ENCODE measurements at places on chromosomes 1 and 21.

- DNase-seq, result no peak
Observed at GRCh38 chr1:167648978-167649744, 19.1 kb downstream of the RCSD1 start.

DNA sequence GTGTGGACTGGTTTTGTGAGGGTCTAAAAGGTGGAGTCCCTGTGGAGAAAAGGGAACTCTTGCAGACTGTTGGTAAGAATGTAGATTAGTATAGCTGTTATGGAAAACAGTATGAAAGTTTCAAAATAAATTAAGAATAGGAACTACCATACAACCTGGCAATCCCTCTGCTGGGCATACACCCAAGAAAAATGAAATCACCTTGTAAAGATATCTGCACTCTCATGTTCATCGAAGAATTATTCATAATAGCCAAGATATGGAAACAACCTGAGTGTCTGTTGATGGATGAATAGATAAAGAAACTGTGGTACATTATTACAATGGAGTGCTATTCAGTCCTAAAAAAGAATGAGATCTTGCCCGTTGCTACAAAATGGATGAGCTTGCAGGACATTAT is 109.6 kb downstream of the TBX19 start:
- DNase-seq, result no peak

DNA sequence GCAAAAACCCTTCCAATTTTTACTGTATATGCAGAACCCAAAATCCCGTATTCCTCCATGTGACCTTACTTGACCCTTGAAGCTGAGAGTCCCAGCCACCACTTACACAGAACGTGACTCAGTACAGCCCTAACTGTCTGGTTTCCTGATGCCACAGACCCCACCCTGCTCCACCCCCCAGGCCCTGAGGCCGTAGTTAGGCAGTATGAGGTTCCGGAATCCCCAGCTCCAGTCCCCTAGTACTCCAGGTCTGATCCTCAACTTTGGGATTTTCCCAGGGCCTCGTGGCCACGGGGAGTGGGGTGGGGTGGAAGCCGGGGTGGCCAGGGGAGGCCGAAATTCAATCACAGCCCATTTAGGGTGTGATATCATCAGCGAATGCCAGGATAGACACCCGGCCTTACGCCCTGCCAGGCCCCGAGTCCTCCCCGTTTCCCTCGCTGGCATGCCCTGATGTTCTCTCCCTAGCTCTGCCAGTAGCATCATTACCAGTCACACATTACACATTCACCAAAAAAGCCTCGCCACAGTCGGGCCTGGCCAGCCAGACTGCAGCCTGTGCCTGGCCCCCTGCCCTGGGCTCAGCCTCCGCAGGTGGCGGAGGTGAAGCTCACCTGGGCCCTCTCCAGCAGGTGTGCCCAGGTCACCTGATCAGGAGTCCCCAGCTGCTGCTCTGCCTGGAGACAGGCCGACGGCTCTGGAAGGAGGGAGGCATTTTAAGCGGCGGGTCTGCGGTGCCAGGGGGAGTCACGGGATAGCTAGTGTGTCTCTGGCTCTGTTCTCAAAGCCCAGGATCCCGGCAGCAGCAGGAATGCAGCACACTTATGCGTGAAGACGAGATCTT is 70.8 kb downstream of the SCCPDH start:
- DNase-seq, result no peak

- DNase-seq, result no peak
Observed at GRCh38 chr1:95679262-95679661, 445.3 kb downstream of the RWDD3 start.

DNA sequence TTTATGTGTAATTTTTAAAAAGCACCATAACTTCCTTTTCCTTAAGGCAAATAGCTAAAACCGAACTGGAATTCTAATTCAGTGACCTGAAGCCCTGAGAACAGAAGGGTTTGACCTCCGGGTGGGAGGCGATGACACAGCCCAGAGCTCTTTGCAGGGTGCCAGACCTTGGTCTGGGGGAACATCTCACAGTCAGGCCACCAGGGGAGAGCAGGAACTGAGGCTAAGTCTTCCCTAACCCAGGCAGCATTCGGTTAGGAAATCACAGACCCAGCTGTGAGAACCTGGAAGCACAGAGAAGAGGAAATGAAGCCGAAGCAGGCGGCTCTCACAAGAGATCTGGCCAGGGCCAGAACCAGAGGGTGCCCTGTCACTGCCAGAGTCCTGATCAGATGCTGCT is 444.8 kb downstream of the TTLL7 start:
- DNase-seq, result no peak

DNA sequence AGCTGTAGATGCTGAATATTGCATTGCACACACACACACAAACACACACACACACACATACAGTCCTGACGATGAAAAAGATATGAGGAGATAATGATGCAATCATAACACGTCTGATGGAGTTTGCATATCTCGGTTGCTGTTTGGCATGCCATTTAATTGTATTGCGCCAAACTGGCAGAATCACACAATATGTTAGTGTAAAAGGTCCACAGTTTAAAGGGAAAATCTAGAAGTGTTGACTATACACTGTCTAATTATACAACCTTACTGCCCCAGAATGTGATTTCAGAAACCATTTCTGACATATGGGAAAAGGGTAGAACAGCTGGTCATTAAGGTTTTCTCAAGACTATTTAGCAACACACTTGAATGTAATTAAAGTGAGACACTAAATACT is 123.7 kb upstream of the PROX1 start:
- no peak for DNase-seq

Data from activated T-cell treated with anti-CD3 and anti-CD28 coated beads, Interleukin-2, amount 50 U/mL, for 4 hours (primary cell).